ENCODE measurements at places on chromosomes 2 and 18. TPM values are rescaled to one million over a fixed set of nuclear protein-coding genes. Genes with fewer than 3 reads are reported as not detected.

FER1L5 gene
- 1.6 TPM for total RNA-seq

PLEKHM3 gene
- total RNA-seq, result 11.7 TPM

FAM98A gene
- total RNA-seq, result 48.0 TPM

UGT1A5 gene
- not detected for total RNA-seq

CTNNA2 gene
- not detected for total RNA-seq

IL1F10 gene
- not detected for total RNA-seq

MOCOS gene
- 2.2 TPM for total RNA-seq

EFHD1 gene
- total RNA-seq, result not detected

B3GNT7 gene
- total RNA-seq, result 0.11 TPM

MEX3C gene
- total RNA-seq, result 35.4 TPM

ANKRD30BL gene
- not detected for total RNA-seq

TEX44 gene
- not detected for total RNA-seq

DNER gene
- total RNA-seq, result 0.55 TPM

UGT1A10 gene
- not detected for total RNA-seq

DYNAP gene
- total RNA-seq, result not detected

RAD51AP2 gene
- not detected for total RNA-seq

CLIP4 gene
- 110 TPM for total RNA-seq

LAMA3 gene
- 30.5 TPM for total RNA-seq

INSIG2 gene
- 13.0 TPM for total RNA-seq

PLB1 gene
- total RNA-seq, result 3.1 TPM

SP5 gene
- not detected for total RNA-seq

FLACC1 gene
- 1.4 TPM for total RNA-seq

DSC1 gene
- total RNA-seq, result not detected

PSMA8 gene
- total RNA-seq, result not detected

ASAP2 gene
- 43.5 TPM for total RNA-seq

CYTIP gene
- not detected for total RNA-seq

SKOR2 gene
- not detected for total RNA-seq

DHRS9 gene
- total RNA-seq, result not detected

PLCL1 gene
- 1.9 TPM for total RNA-seq

SLC14A1 gene
- 13.3 TPM for total RNA-seq

TUBA3E gene
- total RNA-seq, result not detected

DSG1 gene
- total RNA-seq, result not detected

HADHA gene
- 159 TPM for total RNA-seq

CDCA7 gene
- 6.7 TPM for total RNA-seq

LRRTM1 gene
- 0.44 TPM for total RNA-seq

ZNF2 gene
- 9.0 TPM for total RNA-seq

TUBB8B gene
- not detected for total RNA-seq

NPHP1 gene
- total RNA-seq, result 5.6 TPM

NOSTRIN gene
- 0.11 TPM for total RNA-seq

UNC80 gene
- total RNA-seq, result not detected

Data from uterine smooth muscle cell (primary cell).